ENCODE measurements at places on chromosomes 16 and 17.
A peak's percentile ranks its signal among the peaks of the same experiment; 100 is the strongest.

DNA sequence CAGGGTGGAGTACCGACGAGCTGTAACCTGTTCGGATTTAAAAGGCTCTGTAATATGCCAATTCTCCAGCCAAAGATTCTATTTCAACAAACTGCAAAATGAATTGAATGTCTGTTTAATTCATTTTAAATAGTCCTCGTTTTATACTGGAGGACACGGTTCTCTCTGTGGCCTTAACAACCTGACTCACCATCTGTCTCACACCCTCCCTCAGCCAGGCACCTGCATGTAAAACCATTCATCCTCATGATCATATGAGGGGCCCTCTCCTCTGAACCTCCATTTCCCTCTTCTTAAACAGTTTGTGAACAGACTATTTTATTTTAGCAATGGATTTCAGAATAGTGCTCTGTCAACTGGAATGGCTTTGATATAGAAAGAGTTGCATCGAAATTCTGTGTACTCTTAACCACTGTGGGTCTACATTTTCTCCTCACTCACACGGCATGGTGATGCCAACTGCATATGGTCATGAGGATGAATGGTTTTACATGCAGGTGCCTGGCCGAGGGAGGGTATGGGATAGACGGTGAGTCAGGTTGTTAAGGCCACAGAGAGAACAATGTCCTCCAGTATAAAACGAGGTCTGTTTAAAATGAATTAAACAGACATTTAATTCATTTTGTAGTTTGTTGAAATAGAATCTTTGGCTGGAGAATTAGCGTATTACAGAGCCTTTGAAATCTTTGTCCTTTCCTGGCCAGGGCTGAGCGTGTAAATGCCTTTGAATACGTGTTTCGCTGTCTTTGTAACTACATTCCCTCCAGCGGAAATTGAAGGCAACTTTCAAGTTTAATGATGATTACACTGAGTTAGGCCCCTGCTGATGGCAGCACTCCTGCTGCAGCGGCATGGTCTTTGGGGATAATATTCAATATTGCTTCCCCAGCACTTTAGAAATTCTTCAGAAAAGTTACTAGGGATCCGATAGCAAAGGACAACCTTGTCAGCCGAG, 329.6 kb downstream of the SNX29 start:
- no peak for DNase-seq

DNA sequence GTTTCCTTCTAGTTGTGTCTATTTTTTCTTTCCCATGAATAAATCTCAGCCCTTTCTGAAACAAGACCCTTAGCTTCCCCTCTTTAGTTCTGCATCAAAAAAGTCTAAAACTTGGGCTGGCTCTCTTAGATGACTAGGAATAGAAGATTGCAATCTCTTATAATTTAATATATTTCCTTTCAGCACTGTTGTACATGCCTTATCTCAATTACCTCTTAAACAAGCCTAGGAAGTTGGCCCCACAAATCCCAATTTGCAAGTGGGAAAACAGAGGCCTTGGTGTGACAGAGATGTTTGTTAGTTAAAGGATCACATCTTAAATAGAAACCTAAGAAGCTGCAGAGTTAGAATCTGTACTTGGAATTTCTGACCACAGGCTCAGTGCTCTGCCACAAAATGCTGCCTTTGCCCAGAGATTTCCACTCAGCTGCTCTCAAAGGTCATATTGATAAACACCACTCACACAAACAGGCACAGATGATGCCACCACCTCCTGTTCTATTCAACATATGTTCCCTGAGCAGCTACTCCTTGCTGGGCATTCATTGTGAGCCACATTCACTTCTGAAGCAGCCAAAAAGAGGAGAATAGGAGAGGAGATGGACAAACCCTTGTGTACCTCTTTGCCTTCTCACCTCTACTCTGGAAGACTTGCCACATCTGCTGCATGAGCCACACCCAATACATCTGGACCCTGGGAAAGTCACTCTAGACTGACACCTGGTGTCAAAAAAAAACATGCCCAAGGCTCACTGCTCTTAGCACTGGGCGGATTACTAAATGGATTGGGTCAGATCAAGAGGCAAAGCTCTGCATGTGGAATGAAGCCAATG, 5.5 kb downstream of the CCDC182 start:
- no peak for DNase-seq

- peak; percentile 50 for DNase-seq
Measured at GRCh38 chr16:15690296-15690695, 40.3 kb downstream of the NDE1 start.

GRCh38 chr17:1077986-1078711, 81.2 kb downstream of the TIMM22 start:
- DNase-seq: no peak

DNA sequence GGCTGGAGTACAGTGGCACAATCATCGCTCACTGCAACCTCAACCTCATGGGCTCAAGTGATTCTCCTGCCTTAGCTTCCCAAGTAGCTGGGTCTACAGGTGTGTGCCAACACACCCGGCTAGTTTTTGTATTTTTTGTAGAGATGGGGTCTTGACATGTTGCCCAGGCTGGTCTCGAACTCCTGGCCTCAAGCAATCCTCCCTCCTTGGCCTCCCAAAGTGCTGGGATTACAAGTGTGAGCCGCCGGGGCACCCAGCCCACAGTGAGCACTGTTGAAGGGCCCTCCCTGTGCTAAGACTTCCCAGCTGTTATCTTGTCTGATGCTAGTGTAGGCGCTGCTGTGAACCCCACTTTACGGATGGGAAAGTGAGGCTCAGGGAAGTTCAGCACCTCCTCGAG, 8.0 kb downstream of the CASKIN1 start:
- no peak for DNase-seq

DNA sequence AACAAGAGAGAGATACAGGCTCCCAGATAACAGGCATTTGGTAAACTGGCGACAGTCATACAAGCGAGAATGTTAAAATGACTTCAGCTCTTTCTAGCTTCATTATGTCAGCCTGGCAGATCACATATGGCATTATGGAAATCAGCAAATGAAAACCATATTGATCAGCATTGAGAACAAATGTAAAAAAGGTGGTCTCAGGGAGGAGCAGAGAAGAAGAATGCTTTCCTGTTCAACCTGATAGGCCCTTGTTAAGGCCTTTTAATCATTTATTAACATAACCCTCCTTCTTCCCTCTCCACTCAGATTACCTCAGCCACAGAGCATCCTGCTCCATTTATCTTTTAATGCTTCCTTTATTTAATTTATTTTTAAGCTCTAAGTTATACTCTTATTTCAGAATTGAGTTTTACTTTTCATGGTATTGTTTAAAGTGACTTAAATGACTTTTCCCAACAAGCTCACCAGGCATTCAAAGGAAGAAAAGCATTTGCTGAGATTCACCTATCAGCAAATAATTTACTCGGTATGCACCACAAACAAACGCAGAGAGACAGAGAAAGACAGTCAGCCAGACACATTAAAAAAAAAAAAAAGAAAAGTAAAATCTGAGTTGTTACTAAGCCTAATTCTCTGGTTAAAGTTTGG, 243.9 kb upstream of the TBX2 start:
- no peak for DNase-seq

- DNase-seq: no peak
Measured at GRCh38 chr17:5419959-5420653, at the start of gene RPAIN. Gene RPAIN, plus strand, starts transcription at chr17:5420182. Its CDS starts 29 bp downstream, at chr17:5420211.

- DNase-seq: no peak
Measured at GRCh38 chr17:8729860-8730259, 14.8 kb downstream of the CCDC42 start.

DNA sequence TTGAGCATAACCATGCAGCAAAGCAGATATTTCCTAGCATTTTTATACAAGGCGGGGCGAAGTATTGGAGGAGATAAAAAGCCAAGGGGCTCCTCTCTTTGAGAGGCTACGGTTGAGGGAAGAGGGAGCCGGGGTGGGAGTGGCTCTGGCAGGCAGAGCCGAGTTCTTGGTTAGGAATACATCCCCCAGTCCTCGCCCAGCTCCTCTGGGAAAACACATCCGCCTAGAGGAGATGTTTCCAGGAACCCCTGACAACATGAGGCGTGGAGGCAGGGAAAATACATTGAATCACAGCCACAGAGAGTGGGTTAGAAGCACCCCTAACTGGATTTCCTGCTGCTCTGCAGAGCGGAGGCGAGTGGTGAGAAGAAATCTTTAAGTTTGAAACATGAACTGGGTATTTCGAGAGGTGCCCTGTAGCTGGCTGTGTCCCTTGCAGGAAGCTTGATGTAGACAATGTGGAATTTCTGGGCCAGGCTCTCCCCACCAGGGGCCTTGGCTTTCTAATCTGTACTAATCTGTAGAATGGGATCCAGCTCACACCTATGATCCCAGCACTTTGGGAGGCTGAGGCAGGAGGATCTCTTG, 27.3 kb downstream of the TTYH2 start:
- no peak for DNase-seq

- DNase-seq: no peak
Measured at GRCh38 chr16:79134300-79134699, 466.2 kb downstream of the MAF start.

- peak; percentile 41 for DNase-seq
Measured at GRCh38 chr16:11783319-11784037, 13.6 kb downstream of the ZC3H7A start.

DNA sequence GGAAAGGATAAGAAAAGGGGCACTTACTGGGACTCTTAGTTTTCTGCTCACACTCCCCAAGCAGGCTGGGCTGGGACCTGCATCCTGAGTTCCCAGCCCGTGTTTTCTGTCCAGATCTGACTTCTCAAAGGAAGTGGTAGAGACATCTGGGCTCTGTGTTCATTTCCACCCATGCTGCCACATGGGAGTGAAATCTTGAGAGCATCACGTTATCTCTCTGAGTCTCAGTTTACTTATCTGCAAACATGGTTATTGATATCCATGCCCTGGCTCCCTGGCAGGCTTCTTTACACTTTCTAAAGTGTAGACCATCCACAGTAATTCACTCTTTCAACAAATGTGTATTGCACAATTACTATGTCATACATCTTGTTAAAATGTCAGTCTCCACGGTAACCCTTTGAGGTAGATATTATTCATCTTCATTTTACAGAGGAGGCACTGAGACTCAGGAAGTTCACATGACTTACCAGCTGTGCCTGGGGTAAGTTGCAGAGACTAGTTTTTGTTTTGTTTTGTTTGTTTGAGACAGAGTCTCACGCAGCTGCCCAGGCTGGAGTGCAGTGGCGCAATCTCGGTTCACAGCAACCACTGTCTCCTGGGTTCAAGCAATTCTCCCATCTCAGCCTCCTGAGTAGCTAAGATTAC, 3.4 kb downstream of the ZNF688 start:
- DNase-seq: no peak

DNA sequence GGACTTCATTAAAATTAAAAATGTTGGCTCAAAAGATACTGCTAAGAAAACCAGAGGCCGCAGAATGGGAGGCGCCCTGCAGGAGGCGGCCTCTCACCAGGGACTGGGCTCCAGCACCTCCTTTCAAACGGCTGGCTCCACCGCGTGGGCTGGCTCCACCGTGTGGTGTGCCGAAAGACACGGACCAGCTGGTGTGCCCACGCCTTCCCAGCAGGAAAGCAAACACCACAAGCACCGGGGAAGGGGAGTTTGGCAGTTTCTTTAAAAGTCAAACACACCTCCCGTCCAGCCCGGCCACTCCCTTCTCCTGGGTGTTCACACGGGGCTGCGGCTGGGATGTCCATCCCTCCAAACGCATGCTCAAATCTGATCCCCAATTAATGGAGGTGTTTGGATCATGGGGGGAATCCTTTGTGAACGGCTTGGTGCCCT, 13.9 kb downstream of the HAGH start:
- DNase-seq: no peak

DNA sequence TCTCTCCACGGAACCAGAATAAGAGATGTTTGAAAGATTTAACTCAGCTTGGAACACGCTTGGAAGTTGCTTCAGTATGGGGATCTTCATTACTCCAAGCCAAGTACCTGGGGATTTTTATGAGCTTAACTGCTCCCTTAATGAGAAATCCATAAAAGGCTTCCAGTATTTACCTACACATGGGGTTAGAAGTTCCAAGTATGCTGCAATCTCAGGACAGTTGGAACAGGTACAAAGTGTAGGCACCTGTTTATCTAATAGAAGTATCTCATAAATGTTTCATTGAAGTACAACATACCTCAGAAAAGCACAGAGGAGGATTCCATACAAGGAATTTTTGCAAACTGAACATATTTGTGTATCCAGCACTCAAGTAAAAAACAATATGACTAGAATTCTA, 161.6 kb upstream of the PIRT start:
- no peak for DNase-seq

DNA sequence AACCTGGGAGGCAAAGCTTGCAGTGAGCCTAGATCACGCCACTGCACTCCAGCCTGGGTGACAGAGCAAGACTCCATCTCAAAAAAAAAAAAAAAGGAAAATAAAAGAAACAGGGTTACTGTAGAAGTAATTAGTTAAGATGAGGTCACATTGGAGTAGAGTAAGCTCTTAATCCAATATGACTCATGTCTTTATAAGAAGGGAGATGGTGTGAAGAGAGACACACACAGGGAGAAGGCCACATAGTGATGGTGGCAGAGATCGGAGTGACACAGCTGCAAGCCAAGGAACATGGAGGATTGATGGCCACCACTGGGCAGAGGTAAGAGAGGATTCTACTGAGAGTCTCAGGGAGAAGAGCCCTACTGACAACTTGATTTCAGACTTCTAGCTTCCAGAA, 15.3 kb upstream of the SLFN5 start:
- DNase-seq: no peak

DNA sequence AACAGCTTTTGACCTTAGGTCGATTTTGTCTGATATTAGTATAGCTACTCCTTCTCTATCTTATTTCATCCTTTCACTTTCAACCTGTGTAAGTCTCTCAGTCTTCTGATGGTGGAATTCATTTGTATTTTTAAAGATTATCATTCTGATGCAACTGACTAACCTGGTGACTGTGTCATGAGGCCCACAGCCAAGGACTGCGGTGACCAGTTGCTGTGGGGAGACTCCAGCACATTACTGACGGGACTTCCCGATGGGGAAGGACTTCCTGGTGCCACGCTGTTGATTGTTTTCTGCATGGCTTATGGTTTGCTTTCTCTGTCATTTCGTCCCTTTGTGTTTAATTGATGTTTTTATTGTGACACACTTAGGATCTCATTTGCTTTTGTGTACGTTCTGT, 34.2 kb downstream of the RMI2 start:
- no peak for DNase-seq

- no peak for DNase-seq
Measured at GRCh38 chr17:36686123-36686669, 84.8 kb downstream of the MRM1 start.

DNA sequence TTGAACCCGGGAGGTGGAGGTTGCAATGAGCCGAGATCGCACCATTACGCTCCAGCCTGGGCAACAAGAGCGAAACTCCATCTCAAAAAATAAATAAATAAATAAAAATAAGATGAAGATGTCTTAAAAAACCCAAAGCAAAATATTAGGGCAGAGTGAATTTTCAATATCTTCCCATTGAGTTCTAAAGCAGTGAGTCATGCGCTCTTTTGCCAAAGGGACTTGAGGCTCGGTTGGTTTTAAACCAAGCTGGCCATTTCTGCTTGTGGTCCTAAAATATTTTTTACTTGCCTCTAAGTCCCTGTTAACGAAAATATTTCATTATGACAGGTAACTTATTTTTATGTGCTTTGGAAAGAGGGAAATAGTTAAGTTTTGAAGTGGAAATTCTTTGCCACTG, 4.7 kb downstream of the PAFAH1B1 start:
- no peak for DNase-seq

All from HS-27A (cell line).